ENCODE measurements at places on chromosomes 2 and 18. TPM values are rescaled to one million over a fixed set of nuclear protein-coding genes. Genes with fewer than 3 reads are reported as not detected.

BMP10 gene
- total RNA-seq = not detected

CFC1 gene
- 0.31 TPM for total RNA-seq

ASB1 gene
- total RNA-seq = 32.7 TPM

TUBB8B gene
- total RNA-seq = 0.36 TPM

NT5C1B gene
- total RNA-seq = not detected

KLHL30 gene
- total RNA-seq = 0.08 TPM

DNA sequence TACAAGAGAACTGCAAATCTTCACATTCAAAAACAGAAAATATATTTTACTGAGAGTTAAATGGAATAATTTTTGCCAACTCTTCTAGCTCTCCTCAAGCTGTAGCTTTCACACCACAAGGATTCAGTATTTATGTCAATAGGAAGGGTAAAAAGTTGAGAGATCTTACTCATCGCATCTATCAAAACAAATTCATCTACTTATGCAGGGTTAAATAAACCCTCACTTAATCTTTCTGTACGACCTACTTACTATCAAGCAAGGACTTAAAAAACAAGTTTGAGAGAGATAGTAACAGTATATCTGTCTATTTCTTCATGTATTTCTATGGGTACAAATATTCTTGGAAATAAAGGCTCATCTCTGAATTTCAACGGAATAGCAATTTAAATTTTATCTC, 35.5 kb downstream of the SIGLEC15 start:
- no peak for DNase-seq
- peaks cover 23% of the 10 kb centered on the region for H3K36me3 ChIP-seq

- no peak for DNase-seq
- H3K27me3 ChIP-seq = no peaks in the 10 kb centered on the region
- H3K36me3 ChIP-seq = no peaks in the 10 kb centered on the region
- H3K4me3 ChIP-seq = no peak overlapping the region
- H3K27ac ChIP-seq = no peak overlapping the region
Observed at GRCh38 chr2:139403948-139404347, 623.8 kb upstream of the NXPH2 start.

DNA sequence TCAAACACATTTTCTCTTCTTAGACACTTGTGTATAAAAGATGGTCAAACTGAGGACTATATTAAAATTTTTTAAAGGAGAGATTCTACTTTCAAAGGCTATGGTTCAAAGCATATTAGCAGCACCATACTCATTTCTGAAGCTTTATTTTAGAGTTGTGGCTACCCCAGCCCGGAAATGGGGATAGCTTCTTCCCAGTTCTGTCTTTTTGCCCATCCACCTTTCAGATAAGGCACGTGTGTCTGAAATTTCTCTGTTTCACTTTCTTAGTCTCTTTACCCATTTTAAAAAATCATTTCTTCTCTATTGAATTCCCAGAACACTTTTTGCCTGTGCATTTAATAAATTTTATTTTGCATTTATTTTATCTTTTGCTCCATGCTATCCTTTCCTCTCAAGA, 431.5 kb downstream of the RNF144A start:
- H3K4me3 ChIP-seq = no peak overlapping the region
- no peaks in the 10 kb centered on the region for H3K36me3 ChIP-seq
- no peak for DNase-seq
- no peak overlapping the region for H3K27ac ChIP-seq
- no peaks in the 10 kb centered on the region for H3K27me3 ChIP-seq
- H3K4me1 ChIP-seq = no peaks in the 10 kb centered on the region

DNA sequence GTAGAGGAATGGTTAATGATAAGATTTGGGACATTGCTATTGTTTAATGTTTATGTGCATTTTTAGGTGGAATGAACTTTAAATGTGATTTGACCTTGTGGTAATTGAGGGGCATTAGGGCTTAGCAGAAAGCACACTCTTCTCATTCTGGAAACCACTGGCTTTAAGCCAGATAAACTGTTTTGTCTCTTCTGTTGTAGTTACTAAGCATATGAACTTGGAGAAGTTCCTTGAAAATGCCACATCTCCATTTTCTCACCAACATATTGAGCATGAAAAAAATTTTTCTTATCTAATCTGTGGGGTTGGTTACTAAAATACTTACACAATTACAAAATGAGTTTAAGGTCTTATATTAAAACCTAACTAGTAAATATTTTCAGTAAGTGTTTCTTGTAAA, 70.8 kb upstream of the FSHR start:
- no peaks in the 10 kb centered on the region for H3K27me3 ChIP-seq
- no peak for DNase-seq
- no peak overlapping the region for H3K27ac ChIP-seq
- no peak overlapping the region for H3K4me3 ChIP-seq
- no peaks in the 10 kb centered on the region for H3K36me3 ChIP-seq

DNA sequence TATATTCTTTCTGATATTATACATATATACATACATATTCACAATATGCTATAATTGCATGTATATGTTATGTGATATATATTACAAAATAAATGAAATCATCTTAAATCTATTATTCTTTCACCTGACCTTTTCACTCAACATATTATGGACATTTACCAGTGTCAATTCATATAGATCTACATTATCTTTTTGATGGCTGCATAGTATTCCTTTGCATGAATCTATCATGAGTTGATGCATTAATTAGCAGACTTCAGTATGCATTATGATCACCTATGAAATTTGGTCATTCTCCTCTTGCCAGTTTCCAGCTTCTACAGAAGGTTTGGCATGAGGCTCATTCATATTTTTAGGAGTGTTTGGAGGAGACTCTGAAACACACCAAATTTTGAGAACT, 23.4 kb upstream of the B4GALT6 start:
- H3K27me3 ChIP-seq = no peaks in the 10 kb centered on the region
- H3K27ac ChIP-seq = no peak overlapping the region
- no peak for DNase-seq

DNA sequence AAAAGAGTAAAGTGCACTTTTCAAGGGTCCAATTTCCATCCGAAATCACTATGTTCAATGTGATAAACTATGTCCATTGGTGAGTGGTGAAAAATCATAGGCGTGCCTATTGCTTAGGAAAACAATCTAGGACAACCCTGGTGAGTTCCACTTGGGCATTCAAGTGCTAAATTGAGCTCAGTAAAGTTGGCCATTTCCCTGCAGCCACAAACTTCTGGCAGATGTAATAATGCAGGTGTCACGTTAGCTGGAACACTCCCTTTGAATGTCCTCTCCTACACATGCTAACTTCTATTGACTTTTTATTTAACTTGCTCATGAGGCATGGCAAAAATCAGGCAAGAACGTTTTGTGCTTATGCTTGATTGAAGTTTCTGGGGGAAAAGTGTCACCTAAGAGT, 67.1 kb downstream of the CPS1 start:
- H3K36me3 ChIP-seq = no peaks in the 10 kb centered on the region
- no peak for DNase-seq
- H3K27me3 ChIP-seq = no peaks in the 10 kb centered on the region
- H3K4me1 ChIP-seq = no peaks in the 10 kb centered on the region
- H3K4me3 ChIP-seq = no peak overlapping the region

DNA sequence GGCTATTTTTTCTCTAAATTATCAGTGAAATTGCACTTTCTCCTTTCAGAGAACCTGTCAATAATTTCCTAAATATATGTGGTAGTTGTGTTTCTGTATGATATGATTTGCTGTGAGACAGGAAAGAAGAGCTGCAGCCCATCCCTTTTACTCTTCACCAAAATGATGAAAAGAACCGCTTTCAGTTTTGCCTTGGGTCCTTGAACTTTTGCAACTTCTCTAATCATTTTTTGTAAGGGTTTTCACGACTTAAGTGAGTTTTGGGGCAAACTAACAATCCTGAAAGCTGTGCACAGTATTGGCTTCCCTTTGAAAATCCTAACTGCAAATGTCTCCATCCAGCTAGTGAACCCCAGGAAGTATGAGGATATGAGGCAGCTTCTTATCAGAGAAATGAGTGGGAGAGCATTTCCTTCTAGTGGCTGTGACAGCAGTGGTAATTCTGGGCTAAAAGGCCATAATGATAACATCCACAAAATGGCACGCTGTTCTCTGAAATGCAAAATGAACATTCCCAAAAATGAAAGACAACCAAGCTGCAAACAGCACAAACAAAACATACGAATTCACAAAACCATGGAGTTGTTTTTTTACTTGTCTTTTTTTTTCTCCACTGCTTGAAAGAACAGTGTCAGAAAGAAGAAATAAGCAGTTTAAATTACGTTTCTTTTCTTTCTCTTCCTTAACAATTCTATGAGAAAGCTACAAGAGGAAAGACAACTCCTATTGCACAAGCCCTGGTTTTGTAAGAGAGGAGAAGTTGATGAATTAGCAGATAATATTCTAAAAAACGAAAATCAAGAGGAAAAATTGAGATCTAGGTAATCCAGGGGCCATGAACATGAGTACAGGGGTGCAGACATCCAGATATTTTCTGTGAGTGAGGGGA, 1291.6 kb upstream of the ZEB2 start:
- no peak overlapping the region for H3K27ac ChIP-seq
- H3K4me1 ChIP-seq = no peaks in the 10 kb centered on the region
- no peak for DNase-seq
- H3K4me3 ChIP-seq = no peak overlapping the region

- no peaks in the 10 kb centered on the region for H3K27me3 ChIP-seq
- peaks cover 2% of the 10 kb centered on the region for H3K4me1 ChIP-seq
- H3K4me3 ChIP-seq = no peak overlapping the region
- H3K27ac ChIP-seq = no peak overlapping the region
Observed at GRCh38 chr2:125471963-125472362, 1184.0 kb upstream of the GYPC start.

DNA sequence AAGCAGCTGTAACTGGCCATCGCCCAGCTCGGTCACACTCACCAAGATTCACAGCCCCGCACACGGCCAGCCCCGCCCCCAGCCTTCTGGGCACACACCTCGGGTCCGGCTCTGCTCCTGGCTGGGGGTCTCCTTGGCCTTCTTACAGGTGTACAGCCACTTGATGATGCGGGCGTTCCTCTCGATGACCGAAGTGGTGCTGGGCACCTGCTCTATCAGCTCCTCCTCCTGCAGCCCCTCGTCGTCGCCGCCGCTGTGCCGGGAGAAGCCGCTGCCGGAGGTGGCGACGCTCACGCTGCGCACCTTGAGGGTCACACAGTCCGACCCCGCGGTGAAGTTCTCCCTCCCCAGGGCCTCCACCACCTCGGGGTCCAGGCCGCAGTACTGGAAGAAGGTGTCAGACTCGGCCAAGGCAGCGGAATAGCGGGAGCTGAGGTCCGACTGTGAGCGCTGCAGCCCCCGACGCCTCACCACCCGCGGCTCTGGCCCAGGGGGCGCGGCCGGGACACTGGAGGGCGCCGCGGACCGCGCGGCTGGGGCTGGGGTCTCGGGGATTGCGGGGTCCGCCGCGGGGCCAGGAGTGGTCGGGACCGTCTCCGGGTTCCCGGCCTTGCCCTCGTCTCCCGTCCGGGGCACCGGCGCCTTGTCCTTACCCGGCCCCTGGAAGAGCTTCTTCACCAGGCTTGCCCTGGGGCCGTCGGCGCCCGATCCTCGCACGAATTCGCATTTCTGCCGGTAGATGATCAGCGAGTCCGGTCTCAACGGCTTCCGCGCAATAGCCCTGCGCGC, 769 bp downstream of the FAM110C start:
- peak; percentile 61 for DNase-seq
- H3K27me3 ChIP-seq = peaks cover 9% of the 10 kb centered on the region
- peaks cover 2% of the 10 kb centered on the region for H3K36me3 ChIP-seq
- H3K27ac ChIP-seq = no peak overlapping the region

GRCh38 chr2:233853353-233853752, 982 bp downstream of the HJURP start:
- H3K4me1 ChIP-seq = no peaks in the 10 kb centered on the region
- H3K36me3 ChIP-seq = peaks cover 31% of the 10 kb centered on the region
- DNase-seq = no peak

DNA sequence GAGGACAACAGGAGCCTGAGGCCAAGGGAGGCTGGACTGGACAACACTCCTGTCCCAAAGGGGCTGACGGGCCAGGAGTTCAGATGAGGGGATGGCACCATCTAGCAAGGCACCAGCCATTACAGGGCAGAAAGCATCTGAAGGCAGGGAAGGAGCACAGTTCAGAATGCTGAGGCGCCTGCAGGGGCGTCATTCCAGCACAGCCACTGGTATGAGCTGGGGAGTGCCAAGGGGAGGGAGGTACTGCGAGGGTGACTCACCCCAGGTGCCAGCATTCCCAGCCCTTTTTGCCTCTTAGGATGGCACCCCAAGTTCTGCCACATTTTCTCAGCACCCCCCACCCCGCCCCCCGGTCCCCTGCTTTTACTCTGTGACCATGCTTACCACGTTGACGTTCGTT, 129.8 kb upstream of the EPAS1 start:
- no peak for DNase-seq
- H3K27me3 ChIP-seq = no peaks in the 10 kb centered on the region
- H3K36me3 ChIP-seq = no peaks in the 10 kb centered on the region

All from H1 (cell line).